ENCODE measurements at places on chromosomes 2 and 18.
A peak's percentile ranks its signal among the peaks of the same experiment; 100 is the strongest.

GRCh38 chr2:105999211-105999989, 194.7 kb downstream of the UXS1 start:
- DNase-seq, result no peak

DNA sequence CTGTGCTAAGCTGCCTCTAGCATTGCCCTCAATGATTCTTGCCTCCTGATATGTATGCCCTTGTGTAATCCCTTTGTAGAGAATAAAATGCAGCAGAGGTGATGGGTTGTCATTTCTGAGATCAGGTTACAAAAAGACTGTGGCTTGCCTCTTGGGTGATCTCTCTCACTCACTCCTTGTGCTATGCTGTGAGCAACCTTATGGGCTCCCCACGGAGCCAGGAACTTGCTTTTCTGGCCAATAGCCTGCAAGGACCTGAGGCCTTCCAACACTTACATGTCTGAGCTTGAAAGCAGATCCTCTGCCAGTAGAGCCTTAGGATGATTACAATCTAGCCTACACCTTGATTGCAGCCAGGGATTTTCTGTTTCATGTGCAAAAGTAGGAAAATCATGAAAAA, 123.1 kb upstream of the XIRP2 start:
- no peak for DNase-seq

GRCh38 chr2:118832071-118832790, 15.2 kb downstream of the EN1 start:
- no peak for DNase-seq

- DNase-seq, result peak; percentile 77
These were observed 163.8 kb upstream of the MYCN start for GRCh38 chr2:15776629-15776919.

- DNase-seq, result no peak
These were observed 125.5 kb downstream of the ATAD2B start for GRCh38 chr2:23801396-23801795.

DNA sequence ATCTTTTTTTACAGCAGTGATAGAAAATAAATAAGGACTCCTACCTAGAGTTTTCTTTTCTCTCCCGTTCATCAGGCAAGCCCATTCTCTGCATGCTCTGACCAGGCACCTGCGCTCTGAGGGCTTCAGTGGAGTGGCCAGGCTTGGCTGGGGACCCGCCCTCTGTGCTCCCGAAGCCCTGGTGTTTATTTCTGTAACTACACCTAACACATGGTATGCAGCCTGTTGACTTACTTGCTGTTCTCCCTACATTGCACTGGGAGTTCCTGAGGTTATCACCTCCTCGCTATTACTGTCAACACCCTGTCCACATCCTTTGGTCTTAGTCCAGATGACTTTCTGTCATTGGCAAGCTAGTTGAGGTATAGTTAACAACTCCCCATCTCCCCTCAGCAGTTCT, 317.7 kb downstream of the LPIN1 start:
- no peak for DNase-seq

GRCh38 chr2:16816522-16816921, 150.9 kb upstream of the CYRIA start:
- DNase-seq, result no peak

- no peak for DNase-seq
These were observed 71.6 kb downstream of the UBE2E3 start for GRCh38 chr2:181051861-181052522.

DNA sequence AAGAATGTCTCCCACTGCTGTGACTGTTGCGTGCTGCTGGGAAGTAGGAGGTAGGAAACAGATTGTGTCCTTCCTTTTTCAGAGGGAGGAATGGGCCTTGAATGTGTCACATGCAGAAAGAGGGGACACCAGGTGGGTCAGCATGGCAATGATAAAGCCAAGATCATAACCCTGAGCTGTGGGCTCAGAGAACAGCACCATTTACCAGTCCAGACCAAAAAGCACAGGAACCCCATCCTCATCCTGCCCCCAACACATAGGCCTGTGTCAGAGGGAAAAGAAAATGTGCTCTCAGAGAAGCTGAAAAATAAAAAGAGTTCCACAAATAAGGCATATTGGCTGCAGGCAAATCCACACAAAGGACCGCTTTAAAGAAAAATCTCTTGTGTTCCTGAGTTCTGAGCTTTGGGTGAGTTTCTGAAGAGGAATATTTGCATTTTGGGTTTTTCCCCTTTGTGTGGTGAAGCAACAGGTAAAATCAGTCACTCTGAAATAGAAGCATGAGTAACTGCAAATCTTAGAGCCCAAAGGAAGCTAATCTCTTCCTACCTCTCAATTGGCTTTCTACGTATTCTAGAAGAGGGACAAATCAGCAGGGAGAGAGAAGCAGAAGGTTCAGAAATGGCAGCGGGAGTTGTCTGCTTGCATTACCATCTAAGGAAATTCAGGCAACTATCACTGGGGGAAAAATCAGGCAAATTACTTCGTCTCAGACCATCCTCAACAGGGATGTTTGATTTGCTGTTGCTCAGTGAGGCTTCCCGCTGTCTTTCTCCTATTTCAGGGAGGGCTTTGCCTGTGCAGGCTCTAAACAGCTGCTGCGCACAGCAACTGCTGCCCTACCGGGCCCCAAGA, 106.8 kb downstream of the BCL11A start:
- DNase-seq, result no peak

- peak; percentile 50 for DNase-seq
These were observed 894.5 kb upstream of the POU3F3 start for GRCh38 chr2:103959174-103960128.

GRCh38 chr2:71923143-71923525, 224.5 kb downstream of the CYP26B1 start:
- no peak for DNase-seq

DNA sequence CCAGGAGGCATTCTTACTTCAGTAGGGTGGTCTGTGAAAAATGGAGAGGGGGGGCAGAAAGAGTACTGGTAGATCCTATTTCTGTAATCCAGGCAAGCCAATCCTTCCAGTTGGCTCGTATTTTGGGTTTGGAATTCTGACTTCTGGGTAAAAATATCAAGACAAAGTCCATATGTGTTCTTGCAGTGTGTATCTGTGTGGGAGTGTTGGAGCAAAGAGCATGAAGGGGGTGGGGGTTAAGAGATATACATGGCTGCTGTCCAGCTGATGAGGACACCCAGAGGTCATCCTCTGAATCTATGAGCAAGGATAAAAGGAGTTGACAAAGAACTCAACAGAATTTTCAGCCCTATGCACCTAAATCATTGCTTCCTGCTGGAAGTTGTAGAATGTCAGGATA, 375.8 kb upstream of the PIK3C3 start:
- DNase-seq, result no peak

DNA sequence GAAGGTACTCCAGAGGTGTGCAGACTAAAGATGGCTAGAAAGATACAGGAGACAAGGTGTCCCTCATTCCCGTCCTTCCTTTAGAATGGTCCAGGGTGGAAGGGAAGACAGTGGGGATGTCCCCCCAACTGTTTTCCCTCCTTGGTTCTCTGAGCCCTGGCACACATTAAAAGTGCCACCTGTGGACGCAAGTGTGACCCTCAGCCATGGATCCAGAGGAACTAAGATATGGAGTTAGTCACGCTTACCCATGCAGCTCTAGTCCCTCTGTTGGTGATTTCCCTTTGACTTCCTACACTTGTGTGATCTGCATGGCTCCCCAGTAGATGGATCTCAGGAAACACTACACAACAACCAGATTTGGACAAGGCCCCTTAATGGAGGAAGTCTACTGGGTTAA, 113.1 kb upstream of the SRD5A2 start:
- no peak for DNase-seq

DNA sequence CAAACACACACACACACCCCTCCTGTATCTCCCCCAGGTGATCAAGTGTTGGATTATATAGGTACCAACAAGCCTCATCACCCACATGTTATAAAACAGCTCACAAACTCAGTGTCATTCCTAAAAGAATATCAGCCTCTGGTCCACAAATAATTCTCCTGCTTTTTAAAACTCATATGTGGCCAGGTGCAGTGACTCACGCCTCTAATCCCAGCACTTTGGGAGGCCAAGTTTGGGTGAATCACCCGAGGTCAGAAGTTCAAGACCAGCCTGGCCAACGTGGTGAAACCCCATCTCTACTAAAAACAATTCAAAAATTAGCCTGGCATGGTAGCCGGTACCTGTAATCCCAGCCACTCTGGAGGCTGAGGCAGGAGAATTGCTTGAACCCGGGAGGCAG, 87.8 kb downstream of the LRATD1 start:
- DNase-seq, result no peak

GRCh38 chr18:45175511-45175910, 439.8 kb upstream of the SLC14A2 start:
- DNase-seq, result no peak

DNA sequence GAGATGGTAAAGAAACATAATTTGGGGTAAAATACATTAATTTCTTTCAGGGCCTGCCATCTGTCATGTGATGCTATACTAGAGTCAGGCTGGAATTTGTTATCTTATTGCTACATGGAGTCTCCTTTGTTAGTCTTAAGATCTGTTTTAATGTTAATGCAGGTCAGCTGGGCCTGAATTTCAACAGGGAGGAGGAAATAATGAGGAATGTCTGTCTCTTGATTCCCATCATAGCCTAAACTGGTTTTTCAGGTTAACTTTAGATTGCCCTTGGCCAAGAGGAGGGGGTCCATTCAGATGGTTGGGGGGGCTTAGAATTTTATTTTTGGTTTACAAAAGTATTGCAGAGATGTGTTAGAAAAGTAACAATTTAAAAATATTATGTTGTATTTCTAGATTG, 19.0 kb upstream of the FEZ2 start:
- DNase-seq, result peak; percentile 13

GRCh38 chr2:222611684-222612083, 44.2 kb downstream of the FARSB start:
- DNase-seq, result no peak

DNA sequence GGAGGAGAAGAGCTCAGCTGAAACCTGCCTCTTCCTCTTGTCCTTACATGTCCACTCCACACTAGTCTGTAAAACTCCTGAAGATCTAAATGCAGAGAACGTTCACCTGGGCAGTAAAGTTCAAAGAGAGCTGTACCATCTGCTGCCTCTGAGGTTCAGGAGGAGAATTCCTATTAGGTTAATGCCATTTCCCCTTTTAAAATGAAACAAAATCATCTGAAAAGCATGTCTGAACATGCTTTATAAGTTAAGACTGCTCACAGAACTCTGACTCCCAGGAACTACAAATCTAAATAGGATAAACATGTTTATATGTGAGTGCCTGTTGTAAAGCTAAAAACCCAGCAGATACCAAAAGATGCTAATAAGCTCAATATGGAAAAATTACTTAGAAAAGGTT, 164.4 kb downstream of the AFF3 start:
- no peak for DNase-seq

DNA sequence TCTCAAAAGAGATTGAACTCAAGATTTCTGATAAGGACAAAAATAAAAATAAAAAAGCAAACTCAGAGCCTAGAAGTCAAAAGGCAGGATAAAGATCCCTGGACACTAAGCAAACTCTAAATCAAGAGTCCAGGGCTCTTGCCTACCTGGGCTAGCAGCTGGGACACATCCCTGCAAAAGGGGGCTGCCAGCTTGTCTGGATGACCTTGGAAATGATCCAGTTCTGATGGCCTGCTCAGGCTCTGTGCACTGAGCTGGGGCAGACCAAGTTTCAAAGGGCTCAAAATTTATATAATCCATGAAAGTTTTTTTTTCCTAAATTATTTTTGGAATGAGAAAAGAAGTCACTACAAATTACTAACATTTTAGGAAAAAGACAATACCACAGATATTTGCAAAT, 557.3 kb downstream of the CNTNAP5 start:
- DNase-seq, result no peak

- no peak for DNase-seq
These were observed 11.7 kb upstream of the KIF1A start for GRCh38 chr2:240831594-240832204.

DNA sequence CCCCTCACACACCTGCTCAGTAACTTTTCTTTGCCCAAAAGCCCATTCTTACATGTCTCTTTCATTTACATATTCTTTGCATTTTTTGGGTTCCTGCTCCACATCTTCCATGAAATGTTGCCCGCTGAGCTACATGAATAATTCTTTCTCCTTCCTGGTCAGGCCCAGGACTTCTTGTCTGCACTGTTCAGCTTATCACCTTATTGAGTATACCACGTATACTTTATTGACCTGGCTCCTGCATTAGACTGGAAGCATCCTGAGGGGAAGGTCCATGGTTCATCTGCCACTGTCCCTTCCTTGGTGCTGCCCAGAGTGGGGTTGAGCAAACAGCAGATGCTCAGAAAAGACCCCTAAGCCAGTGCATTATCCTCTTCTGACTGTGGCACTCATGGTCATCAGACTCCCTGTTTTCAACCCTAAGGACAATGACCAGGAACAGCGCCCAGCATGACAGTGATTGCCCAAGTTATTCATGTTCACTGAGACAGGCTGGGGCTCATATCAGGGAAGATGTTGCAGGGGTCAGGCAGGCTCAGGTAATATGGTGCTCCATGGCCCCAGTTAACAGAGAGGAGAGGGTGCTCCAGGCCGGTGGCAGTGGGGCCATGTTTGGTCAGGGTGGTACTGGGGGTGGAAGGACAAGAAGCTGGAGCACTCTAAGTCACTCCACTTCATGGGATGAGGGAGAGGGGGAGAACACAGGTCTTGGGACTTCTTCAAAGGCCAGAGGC, 7.7 kb downstream of the APOB start:
- DNase-seq, result no peak

Data from Caco-2 (cell line).